ENCODE measurements at places on chromosomes 5 and 9.

GRCh38 chr5:140239939-140240700 lies 62.8 kb downstream of the PFDN1 start:
- DNase-seq: peak; percentile 12

DNA sequence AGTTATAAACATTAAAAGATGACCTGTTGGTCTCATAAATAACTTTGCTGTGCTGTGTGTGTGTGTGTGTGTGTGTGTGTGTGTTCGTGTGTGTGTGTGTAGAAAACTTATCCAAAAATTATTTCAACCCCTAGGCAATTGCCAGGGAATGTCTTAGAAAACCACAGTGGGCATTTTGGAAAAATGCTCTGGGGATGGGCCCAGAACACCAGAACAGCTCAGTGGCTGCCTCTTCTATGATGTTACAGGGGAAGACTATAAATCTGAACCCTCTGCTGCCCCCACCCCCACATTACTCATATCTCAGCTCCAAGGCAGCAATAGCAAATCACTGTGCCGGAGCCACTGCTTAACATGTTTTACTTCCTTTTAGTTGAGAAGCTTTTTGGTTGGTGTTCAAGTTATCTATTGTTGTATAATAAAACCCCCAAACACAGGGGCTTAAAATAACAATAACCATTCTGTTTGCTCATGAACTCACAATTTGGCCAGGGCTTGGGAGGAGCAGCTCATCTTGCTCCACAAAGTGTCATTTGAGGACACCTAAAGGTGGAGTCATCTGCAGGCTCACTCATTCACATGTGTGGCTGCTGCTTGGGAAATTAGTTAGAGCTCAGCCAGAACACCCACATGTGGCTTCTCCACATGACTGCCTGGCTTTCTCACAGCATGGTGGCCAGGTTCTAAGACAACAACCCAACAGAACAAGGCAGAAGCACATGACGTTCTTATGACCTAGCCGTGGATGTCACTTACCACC lies 40.4 kb downstream of the ACTBL2 start:
- no peak for DNase-seq

GRCh38 chr9:108750661-108751215 lies 105.0 kb downstream of the ACTL7B start:
- no peak for DNase-seq

GRCh38 chr9:72912476-72913381 lies 40.1 kb downstream of the ALDH1A1 start:
- no peak for DNase-seq

DNA sequence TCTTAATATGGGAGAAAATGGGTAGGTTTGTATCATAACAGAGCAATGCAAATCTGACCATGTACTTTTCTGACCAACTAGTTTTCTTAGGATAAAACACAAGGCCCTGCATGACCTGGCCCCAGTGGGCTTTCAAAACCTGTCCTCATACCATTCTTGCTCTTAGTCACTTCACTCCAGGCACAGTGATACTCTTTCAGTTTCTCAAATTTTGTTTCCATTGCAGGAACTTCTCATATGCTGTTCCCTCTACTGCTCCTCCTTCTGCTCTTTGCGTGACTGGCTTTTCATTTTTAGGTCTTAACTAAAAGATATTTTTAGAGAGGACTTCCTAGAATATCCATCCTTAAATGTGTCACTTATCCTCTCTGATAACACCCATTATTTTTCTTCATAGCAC lies 112.4 kb downstream of the INIP start:
- DNase-seq: no peak

- no peak for DNase-seq
Observed at GRCh38 chr5:158033724-158034123, 174.8 kb upstream of the CLINT1 start.

GRCh38 chr5:122263352-122264030 lies 48.5 kb upstream of the SNCAIP start:
- no peak for DNase-seq

- no peak for DNase-seq
Observed at GRCh38 chr5:65986050-65986451, 59.7 kb downstream of the ERBIN start.

DNA sequence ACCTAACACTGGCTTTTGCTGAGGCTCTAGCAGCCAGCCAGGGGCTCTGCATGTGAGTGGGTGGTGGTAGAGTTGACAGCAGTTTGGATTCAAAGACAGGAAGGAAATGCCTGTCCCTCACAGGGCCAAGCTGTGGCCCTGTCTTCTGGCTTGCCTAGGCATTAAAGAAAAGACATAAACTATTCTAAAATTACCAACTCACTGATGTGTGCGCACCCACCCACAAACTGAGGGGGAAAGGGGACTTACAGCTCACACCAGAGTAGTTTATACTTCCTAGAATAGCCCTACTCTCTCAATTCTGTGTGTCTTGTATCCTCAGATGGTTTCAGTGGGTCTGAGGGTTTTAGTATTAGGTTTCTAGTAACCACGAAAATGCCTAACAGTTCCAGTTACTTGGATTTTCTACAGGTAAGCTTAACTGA lies 18.3 kb upstream of the IL13 start:
- DNase-seq: no peak

- DNase-seq: no peak
Observed at GRCh38 chr9:131276891-131277286, 579 bp upstream of the FAM78A start.

DNA sequence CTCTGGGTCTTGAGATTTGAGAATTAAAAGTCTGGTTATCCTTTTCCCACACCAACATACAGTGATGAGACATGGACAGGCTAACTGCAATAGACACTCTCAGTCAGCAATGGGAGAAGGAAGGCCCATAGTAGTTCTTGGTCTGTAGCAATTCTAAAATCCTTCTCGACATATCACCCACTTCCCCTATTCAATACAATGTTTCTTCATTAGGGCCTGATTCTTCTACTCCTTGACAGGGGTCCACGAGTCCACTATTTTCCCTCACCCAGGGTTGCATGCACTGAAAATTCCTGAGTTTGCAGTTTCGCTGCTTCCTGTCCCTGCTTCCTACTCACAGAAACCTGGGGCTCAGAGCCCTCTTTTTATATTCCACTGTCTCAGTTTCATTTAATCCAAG lies 402.8 kb downstream of the MAT2B start:
- no peak for DNase-seq
